Hematopoietic multipotent progenitor cell treated with erythropoietin and hydrocortisone succinate and interleukin-3 and kit ligand, for 15 days (in vitro differentiated cells): ENCODE measurements at places on chromosomes 1 and 21.

DNA sequence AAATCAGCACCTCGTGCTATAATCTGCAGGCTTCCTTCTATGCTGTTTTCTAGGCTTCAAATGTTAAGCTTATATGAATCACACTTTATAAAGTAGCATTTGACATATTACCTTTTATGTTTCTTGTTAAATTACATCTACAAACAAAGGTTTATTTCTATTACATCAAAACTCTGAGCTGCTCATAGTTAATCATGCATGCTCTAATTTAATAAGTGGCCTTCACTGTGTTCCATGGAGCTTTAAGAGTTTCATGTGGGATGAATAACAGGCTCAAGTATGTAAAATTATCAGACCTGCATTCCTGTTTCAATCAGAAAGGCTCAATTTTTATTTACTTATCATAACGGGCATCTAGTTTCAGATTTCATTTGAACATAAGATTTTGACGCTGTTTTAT is 13.0 kb downstream of the SLC19A2 start:
- no peak for DNase-seq

GRCh38 chr1:89670163-89670562 is 37.2 kb downstream of the LRRC8C start:
- no peak for DNase-seq

DNA sequence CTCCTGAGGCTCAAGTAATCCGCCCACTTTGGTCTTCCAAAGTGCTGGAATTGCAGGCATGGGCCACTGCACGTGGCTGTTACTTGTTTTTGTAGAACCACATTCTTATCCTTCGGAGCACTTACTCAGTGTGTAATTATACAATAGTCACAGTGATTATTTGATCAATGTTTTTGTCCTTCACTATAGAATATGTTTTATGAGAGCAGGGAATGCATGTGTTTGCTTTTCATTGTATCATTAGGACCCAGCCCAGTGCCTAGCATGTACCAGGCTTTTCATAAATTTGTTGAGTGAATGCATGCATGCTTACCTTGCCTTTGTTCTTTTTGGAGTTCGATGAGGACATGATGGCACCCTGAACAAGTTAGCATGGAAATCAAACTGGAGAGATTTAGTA is 5.8 kb downstream of the SZT2 start:
- no peak for DNase-seq

DNA sequence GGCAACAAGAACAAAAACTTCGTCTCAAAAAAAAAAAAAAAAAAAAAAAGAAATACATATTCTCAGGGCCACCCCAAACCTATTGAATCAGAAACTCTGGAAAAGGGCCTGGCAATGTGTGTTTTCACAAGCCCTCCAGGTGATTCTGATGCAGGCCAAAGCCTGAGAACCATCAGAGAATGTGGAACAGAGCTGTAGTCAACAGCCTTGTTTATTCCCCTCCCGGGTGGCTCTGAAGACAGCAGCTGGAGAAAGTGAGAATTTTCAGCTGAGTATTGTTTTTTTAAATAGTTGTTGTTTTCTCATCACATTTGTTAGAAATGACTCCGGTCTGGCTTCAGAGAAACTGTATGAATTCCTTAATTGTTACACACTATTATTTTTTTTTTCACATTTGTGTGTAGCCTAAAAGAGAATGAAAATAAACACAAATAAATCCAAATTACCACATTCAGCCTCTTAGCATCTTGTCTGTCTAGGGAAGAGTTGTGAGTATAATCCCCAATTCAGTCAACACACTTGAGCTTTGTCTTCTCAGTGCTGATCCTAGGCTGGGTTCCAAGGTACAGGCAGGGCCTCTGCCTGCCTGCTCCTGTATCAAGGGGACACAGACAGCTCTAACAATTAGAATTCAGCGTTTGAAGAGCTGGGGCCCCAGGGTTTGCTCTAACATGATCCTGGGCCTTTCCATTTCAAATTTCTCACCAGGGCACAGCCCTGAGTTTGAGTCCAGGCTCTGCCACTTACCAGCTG is 6.6 kb upstream of the AZIN2 start:
- DNase-seq = no peak

GRCh38 chr1:210340311-210340710 is 11.6 kb downstream of the HHAT start:
- DNase-seq = no peak

- no peak for DNase-seq
Observed at GRCh38 chr1:158101927-158102326, 78.8 kb upstream of the CD1D start.

DNA sequence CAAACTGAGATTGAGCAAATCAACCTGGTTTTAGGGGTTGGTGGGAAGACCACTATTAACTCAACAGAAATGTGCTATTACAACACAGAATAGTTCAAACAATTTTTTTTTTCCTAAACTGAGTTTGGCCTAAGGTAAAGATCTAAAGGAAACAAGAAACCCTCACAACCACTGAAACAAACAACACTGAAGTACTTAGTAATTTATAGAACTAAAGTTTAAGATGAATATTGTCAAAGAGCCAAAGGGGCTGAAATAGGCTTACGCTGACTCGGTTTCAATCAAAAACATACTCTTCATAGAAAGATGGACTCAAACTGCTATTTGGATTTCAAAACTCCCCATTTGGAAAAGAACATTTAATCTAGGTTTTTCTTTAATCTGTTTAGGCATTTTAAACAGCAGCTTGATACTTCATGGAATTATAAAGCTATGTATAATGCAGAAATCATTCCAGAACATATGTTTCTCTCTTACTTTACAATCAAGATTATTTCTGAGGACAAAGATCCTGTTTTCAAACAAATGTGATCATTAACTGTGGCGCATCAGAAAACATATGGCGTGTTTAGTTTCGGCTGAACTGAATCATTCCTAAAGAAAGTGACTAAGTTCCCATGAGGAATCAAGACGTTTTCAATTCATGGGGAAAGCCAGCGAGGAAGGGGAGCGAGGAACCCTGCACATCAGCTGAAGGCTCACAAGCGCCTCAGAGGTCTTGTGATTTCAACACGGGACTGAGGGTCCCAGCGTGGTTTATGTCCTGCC is 62.7 kb downstream of the SYT6 start:
- DNase-seq = no peak

DNA sequence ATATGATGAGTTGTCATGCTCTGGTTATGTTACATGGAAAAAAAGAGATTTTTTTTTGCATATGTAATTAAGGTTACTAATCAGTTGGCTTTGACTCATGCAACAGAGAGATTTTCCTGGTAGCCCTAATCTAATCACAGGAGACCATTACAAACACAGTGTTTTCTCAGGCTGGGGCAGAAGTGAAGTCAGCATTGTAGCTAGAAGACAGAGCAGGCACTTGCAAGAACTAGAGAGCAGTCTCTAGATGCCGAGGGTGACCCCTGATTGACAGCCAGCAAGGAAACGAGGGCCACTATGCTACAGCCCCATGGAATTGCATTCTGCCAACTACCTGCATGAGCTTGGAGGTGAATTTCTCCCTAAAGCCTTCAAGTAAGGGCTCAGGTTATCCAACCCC is 151.3 kb downstream of the RUNX1 start:
- DNase-seq = no peak

- DNase-seq = no peak
Observed at GRCh38 chr1:3221112-3222041, 152.4 kb downstream of the PRDM16 start.

DNA sequence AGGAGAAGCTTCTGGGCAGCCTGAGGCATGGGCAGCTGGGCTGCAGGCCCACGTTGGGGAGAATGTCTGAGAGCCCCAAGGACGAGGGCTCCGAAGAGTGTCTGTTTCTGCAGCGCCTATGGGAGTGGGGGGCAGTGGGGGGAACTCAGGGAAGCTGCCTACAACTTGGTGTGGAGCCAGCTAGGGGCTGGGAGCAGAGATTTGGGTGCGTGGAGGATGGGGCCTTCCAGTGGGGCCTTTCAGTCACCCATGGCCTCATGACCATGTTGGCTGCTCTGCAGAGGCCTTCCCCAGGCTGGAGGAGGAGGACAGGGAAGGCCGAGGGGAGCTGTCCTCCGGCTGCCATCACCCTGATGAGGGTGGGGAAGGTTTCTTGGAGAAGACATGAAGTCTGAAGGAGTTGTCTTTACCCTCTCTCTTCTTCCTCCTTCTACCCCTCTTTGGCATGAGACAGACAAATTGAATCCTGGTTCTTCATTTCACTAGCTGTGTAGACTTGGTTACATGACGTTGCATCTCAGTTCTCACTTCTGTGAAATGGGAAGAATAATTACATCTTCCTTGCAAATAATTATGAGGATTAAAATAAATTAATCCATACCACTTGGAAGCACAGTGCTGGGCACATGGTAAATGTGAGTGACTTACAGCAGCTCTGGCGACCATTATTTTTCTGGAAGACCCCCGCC is 8.3 kb downstream of the PPFIA4 start:
- DNase-seq = no peak

GRCh38 chr1:228920831-228921230 is 185.6 kb downstream of the RHOU start:
- DNase-seq = no peak

DNA sequence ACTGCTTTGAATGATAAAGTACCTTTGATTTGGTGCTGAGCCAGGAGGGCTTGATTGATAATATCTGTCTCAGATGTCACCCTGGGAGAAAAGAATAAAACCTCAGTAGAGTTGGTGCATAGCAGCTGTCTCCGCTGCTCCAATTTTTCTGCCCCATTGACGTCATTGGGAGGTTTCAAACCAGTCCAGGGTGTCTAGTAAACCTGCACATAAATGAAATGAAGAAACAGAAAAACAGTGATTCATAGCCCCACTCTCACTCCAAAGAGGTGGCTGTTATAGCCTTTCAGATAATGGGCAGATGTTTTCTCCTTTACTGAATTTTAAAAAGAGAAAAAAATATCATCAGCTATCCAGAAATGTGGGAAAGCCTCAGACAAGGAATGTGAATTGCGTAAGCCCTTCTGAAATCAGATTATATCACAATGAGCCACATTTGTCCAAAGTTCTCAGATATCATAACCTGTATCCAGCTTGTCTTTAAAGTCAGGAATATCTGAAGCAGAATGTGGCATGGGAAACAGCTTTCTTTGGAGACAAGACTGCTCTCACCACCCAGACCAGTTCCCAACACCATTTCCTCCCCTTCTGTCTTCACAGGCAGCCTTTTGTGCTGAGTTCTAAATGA is 351.3 kb upstream of the SGIP1 start:
- DNase-seq = no peak

DNA sequence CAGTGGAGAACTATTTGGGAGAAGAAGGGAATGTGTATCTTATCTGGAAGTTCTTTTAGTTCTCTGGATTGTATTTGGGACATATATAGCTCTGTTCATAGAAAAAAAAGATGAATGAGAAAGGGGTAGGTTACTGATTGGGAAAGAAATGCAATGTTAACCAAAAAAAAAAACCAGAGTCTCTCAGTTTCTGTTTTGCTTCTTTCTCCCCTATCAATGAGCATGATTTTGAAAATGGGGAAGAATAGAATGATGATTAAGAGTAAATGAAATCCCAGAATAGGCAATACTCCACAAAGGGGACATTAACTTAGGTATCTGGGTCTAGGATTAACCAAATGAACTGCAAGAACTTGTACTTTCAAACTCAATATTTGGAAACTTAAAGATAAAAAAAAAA is 92.9 kb downstream of the RHOU start:
- DNase-seq = no peak

DNA sequence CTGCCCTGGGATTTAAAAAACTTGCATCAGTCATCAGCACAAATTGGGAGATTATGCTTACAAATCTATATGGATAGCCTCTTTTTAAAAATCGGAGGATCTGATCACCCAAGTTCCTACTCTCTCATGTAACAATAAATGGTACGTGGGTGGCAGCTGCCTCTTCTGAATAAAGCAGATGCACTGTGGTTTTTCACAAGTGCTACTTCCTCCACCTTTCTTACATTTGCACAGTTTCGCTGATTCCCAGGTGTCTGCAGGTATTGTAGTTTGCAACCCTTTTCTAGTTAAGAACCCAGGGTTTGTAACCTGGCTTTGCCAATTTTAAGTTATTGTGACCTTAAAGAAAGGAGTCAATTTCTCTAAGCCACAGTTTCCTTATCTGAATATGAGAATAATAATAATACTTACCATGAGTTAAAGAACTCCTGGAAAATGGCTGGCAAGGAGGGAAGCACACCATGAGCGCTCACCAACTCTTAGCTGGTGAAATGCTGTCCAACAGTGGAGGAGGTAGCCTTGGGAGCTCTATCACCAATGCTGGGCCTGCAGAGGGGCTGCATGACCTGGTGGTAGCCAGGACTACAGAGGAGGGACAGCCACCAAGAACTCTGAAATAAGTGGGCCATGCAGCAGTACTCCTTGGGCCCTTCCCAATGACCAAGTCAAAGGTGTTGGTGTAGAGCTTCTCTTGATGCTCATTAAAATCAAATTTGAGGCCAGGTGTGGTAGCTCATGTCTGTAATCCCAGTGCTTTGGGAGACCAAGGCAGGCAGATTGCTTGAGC is 30.2 kb upstream of the KCNA2 start:
- no peak for DNase-seq

DNA sequence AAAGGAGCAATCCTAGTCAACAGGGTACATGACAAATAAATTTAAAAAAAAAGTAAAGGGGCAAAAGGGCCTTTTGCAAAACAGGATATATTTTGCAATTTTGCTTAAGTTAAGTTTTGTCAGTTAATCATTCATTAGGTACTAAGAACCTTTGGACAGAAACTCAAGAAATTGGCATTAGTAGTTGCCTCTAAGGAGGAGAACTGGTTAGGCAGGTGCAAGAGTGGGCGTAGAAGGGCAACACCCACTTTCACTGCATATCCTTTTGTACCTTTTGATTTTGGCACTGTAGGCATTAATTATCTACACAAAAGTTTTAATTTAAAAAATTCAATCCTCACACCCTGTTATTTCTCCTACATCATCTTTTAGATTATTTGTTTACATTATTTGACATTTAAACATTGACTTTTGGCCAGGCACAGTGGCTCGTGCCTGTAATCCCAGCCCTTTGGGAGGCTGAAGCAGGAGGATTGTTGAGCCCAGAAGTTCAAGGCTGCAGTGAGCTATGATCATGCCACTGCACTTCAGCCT is 4.3 kb downstream of the DDAH1 start:
- no peak for DNase-seq

GRCh38 chr21:42043201-42043895 is 27.8 kb upstream of the UMODL1 start:
- DNase-seq = no peak

DNA sequence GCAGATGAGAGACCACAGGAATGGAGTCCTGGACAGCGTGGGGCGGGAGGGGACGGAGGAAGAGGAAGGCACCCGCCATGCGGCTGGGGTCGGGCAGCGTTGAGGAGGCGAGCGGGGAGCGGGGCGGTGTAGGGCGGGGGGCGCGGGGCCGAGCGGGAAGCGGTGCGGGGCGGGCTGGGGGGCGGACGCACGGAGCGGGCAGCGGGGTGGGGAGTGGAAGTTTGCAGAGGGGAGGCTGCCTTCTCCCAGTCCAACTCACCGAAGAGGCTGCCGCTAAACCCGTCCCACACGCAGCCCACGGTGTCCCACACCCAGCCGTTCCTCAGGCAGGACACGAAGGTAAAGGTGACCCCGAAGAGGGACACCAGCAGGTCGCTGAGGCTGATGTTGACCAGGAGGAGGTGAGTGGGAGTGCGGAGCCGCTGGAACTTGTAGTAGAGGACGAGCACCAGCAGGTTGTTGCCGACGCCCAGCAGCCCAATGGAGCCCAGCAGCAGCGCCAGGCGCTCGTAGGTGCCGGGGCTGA is 483 bp downstream of the CHML start:
- DNase-seq = no peak

GRCh38 chr1:59570524-59570923 is 244.2 kb upstream of the HOOK1 start:
- DNase-seq = no peak
